ENCODE measurements at places on chromosomes 5 and 9. TPM values are rescaled to one million over a fixed set of nuclear protein-coding genes. Genes with fewer than 3 reads are reported as not detected.

- no peaks in the 10 kb centered on the region for H3K27me3 ChIP-seq
- DNase-seq = peak; percentile 83
- no peaks in the 10 kb centered on the region for H3K4me1 ChIP-seq
- H3K36me3 ChIP-seq = no peaks in the 10 kb centered on the region
- peak overlapping the region; percentile 28 for H3K4me3 ChIP-seq
These were observed 59.6 kb upstream of the NFIL3 start for GRCh38 chr9:91483189-91483691.

DNA sequence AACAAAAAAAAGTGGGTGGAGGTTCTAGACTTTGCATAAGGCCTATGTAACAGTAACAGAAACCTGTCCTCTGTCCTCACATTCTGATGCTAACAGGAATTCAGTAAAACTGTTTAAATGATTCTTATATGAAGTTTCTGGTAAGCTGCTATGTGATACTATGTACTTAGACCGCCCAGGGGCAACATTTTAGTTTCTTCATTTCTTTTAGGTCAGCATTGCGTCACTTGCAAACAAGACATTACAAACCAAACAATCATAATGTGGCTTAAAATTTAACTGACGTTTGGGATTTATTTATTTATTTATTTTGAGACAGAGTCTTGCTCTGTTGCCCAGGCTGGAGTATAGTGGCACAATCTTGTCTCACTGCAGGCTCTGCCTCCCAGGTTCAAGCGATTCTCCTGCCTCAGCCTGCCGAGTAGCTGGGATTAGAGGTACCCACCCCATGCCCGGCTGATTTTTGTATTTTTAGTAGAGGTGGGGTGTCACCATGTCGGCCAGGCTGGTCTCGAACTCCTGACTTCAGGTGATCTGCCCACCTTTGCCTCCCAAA, 44.3 kb downstream of the TENT4A start:
- no peaks in the 10 kb centered on the region for H3K4me1 ChIP-seq
- H3K27ac ChIP-seq = no peak overlapping the region
- DNase-seq = no peak
- no peaks in the 10 kb centered on the region for H3K27me3 ChIP-seq
- H3K36me3 ChIP-seq = peaks cover 60% of the 10 kb centered on the region

DNA sequence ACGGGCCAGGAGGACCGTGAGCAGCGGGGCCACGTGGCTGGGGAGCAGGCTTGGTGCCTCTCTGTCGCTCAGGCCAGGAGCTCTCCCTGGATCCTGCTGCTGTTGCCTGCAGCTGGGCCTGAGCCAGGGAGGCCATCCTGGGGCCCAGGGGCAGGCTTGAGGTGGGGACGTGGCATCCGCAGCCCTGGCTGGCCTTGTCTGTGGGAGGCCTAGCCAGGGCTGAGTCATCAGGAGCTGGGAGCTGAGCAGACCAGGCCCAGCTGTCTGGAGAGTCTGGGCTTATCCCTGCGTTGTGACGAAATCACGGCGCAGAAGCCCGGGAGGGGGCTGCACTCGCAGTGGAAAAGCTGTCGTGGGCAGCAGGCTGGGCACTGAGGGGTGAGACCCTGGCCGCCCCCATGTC, 138.8 kb upstream of the COL5A1 start:
- H3K27ac ChIP-seq = no peak overlapping the region
- no peak overlapping the region for H3K4me3 ChIP-seq
- peak; percentile 70 for DNase-seq
- H3K27me3 ChIP-seq = peaks cover 17% of the 10 kb centered on the region
- H3K4me1 ChIP-seq = no peaks in the 10 kb centered on the region

DNA sequence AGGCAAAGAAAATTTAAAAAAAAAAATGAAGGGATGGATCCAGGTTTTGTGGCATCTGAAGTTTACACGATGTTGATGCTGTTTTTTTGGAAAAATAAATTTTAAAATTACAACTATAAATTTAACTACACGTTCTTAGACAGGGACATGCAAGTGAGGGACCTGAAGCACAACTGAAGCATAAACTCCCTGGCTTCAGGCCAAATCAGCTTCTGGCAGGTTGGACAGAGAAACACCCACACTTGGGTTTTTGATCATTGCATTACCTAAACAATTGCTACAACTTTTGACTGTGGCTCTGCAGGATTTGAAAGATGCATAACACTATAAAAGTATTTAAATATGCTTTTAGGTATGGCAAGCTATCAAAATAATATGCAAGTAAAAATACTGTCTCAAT, 1318.3 kb upstream of the DMAC1 start:
- H3K4me1 ChIP-seq = no peaks in the 10 kb centered on the region
- no peak for DNase-seq
- no peaks in the 10 kb centered on the region for H3K27me3 ChIP-seq
- H3K36me3 ChIP-seq = no peaks in the 10 kb centered on the region

DNA sequence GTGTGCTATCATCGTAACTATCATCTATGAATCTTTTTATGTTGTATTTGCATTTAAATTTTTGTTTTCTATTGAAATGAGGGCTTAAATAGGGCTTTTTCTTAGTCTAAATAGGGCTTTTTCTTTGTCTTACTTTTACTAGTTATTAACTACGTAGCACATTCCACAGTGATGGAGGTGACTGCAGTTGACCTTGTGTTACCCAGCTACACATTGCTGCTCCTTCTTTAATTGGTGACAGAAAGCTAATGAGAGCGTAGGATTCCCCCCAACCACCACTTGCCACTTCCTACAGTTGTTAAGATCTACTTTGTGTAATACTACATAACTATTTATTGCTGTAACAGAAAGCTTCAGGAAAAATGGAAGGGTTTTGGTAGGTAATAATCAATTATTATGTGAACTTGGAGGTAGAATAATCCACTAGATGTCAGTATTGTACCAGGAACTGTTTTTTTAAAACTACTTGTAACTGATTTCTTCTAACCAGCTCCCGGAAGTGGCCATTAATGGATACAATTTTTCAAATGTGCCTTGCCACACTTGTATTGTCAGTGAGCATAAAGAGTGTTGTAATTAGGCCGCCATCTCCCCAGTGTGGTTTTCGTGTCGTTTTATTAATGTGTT, 18.0 kb downstream of the MTRR start:
- H3K27me3 ChIP-seq = no peaks in the 10 kb centered on the region
- H3K4me1 ChIP-seq = no peaks in the 10 kb centered on the region
- no peak for DNase-seq
- peaks cover 69% of the 10 kb centered on the region for H3K36me3 ChIP-seq
- no peak overlapping the region for H3K27ac ChIP-seq

DNA sequence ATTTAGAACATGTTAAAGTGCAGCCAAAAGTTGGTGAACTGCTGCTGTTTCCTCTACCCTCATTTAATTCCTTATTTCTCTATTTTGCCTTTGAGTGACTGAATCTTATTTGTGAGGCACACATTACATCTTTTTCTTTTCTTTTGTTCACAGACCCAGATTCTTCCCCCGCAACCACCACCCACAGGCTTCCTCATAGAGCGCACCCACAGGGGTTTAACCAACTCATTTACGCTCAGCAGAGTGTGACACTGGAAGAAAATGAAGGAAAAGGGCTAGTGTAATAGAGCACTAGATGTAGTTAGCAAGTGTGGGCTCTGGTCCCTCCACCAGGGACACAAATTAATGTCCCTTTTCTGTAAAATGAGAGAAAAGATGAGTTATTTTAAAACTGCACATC, 200.7 kb downstream of the PARP8 start:
- no peak overlapping the region for H3K4me3 ChIP-seq
- no peaks in the 10 kb centered on the region for H3K4me1 ChIP-seq
- H3K36me3 ChIP-seq = no peaks in the 10 kb centered on the region
- no peak overlapping the region for H3K27ac ChIP-seq

- H3K27ac ChIP-seq = no peak overlapping the region
- no peak overlapping the region for H3K4me3 ChIP-seq
- no peak for DNase-seq
These were observed 125.9 kb downstream of the TRIM32 start for GRCh38 chr9:116813031-116813300.

GRCh38 chr9:110021891-110022290, 186.1 kb downstream of the C9orf152 start:
- H3K4me1 ChIP-seq = peaks cover 6% of the 10 kb centered on the region
- H3K4me3 ChIP-seq = no peak overlapping the region
- no peaks in the 10 kb centered on the region for H3K27me3 ChIP-seq

DNA sequence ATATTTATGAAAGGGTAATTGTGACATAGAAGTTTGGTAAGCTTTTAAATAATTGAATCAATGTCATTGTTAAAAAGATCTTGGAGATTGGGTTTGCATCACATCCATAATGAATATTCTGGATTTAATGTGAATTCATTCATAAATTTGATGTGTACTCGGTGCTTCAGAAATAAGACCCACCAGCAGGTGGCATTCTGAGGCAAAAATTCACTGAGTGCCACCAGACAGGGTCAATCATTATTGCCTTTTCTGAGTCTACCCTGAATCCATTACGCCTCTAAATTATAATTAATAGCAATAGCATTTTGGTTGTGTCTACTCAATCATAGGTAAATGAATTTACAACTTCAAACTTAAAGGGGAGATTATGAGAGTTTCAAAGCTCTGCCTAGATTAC, 1.0 kb downstream of the TRPC7 start:
- no peaks in the 10 kb centered on the region for H3K4me1 ChIP-seq
- H3K36me3 ChIP-seq = no peaks in the 10 kb centered on the region
- no peak overlapping the region for H3K27ac ChIP-seq
- H3K27me3 ChIP-seq = peaks cover 8% of the 10 kb centered on the region
- no peak overlapping the region for H3K4me3 ChIP-seq
- no peak for DNase-seq

DNA sequence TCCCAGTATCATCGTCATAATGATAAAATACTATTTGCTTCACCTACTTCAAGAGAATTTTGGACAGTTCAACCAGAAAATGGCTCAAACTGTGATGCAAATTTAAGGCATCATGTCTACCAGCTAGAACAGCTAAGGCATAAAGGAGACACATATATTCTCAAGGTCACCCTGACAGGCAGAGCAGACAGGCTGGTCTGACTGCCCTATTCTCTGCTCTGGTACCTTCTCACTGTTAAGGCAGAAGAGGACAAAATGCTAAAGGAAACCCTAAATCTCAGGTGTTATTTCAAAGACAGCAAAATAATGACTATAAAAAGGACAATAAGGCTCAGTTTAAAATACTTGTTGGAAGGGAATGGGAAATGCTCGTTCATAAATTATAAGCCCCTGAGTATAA, 87.2 kb downstream of the MRPS27 start:
- no peaks in the 10 kb centered on the region for H3K27me3 ChIP-seq
- peaks cover 41% of the 10 kb centered on the region for H3K36me3 ChIP-seq
- no peak for DNase-seq
- no peak overlapping the region for H3K4me3 ChIP-seq
- peaks cover 7% of the 10 kb centered on the region for H3K4me1 ChIP-seq

GRCh38 chr5:19143935-19144334, 844.1 kb downstream of the CDH18 start:
- no peak for DNase-seq
- H3K27ac ChIP-seq = no peak overlapping the region
- H3K4me3 ChIP-seq = no peak overlapping the region
- no peaks in the 10 kb centered on the region for H3K36me3 ChIP-seq

DNA sequence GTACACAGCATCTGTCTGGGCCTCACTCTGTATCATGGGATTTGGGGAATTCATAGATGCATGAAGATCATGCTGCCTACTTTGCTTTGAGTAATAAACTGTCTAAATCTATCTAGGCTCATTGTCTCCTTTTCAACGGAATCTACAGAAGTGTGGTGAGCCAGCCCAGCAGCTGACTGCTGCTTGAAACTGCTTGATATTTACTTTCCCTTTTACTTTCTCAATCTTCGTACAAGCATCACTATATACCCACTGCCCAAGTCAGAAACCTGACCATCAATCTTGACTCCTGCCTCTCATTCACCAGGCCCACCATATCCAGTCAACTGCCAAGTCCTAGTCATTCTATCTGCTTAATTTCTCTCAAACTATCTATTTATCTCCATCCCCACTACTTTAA, 142.9 kb downstream of the NR2F1-AS1 start:
- no peaks in the 10 kb centered on the region for H3K27me3 ChIP-seq
- no peak overlapping the region for H3K27ac ChIP-seq
- H3K36me3 ChIP-seq = no peaks in the 10 kb centered on the region
- no peak for DNase-seq

DNA sequence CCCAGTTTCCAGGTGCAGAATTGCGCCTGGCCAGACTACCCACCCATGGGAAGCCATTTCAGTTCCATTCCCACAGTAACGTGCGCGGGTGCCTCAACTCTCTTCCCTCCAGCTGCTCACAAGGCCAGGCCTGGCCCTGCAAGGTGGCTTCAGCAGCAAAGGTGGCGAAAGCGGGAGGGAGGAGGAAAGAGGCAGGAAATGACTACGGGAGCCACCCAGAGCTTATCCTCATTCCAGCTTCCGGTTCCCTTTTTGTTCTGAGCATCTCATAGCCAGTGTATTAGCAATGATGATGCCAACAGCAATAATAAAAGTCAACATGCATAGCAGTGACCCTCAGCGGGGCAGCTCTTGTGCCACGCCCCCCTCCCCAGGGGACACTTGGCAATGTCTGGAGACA, 101.5 kb upstream of the BOD1 start:
- no peaks in the 10 kb centered on the region for H3K36me3 ChIP-seq
- DNase-seq = no peak
- H3K27ac ChIP-seq = no peak overlapping the region
- no peaks in the 10 kb centered on the region for H3K27me3 ChIP-seq

DNA sequence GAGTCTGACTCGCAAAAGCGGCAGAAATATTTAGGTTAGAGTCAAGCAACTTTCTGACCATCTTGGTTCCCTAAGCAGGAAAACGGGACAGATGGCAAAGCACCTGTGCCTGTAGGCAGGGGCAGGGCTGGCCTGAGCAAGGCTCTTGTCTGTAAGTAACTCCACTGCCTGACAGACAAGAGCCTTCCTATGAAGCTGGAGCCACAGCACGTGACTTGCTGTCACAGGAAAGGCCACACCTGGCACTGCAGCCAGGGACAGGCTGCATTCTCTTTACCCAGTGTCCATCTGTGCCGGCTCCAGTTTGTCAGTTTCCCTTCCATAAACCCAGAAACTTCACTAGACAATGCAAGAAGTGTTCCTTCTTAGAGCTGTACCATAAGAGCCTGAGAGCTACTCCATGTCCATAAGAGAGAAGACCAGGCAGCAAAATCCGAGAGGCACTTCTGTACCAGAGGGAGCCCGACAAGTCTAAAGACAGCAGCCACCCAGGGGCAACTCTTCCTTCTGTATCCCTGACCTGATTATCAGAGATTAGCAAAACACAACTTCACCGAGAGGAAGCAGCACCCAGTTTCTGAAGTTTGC, 78.1 kb downstream of the GPR21 start:
- DNase-seq = no peak
- peaks cover 12% of the 10 kb centered on the region for H3K4me1 ChIP-seq
- no peaks in the 10 kb centered on the region for H3K27me3 ChIP-seq

- no peak for DNase-seq
- H3K4me3 ChIP-seq = no peak overlapping the region
- no peaks in the 10 kb centered on the region for H3K27me3 ChIP-seq
- H3K36me3 ChIP-seq = no peaks in the 10 kb centered on the region
- no peaks in the 10 kb centered on the region for H3K4me1 ChIP-seq
These were observed 36.7 kb upstream of the CCDC112 start for GRCh38 chr5:115333164-115333563.

- no peak overlapping the region for H3K27ac ChIP-seq
- no peaks in the 10 kb centered on the region for H3K27me3 ChIP-seq
- H3K36me3 ChIP-seq = no peaks in the 10 kb centered on the region
- DNase-seq = no peak
These were observed 55.0 kb upstream of the SLC46A2 start for GRCh38 chr9:112945620-112946208.

TXNDC8 gene
- total RNA-seq = not detected

GFRA3 gene
- 0.74 TPM for total RNA-seq

LRRC19 gene
- not detected for total RNA-seq

SFXN1 gene
- 32.5 TPM for total RNA-seq

DBH gene
- 0.06 TPM for total RNA-seq

UBE2QL1 gene
- 21.4 TPM for total RNA-seq

GFM2 gene
- total RNA-seq = 47.7 TPM

OSMR gene
- total RNA-seq = 15.9 TPM

STPG3 gene
- not detected for total RNA-seq

GABBR2 gene
- 0.58 TPM for total RNA-seq

PKN3 gene
- 4.4 TPM for total RNA-seq

Measured in heart left ventricle (tissue), 16 donors.